ENCODE measurements at places on chromosomes 12 and 14.
A peak's percentile ranks its signal among the peaks of the same experiment; 100 is the strongest.

GRCh38 chr14:52834440-52834842 is 43.0 kb upstream of the GNPNAT1 start:
- DNase-seq, result no peak

GRCh38 chr12:4435537-4435936 is 10.1 kb downstream of the FGF6 start:
- no peak for DNase-seq

DNA sequence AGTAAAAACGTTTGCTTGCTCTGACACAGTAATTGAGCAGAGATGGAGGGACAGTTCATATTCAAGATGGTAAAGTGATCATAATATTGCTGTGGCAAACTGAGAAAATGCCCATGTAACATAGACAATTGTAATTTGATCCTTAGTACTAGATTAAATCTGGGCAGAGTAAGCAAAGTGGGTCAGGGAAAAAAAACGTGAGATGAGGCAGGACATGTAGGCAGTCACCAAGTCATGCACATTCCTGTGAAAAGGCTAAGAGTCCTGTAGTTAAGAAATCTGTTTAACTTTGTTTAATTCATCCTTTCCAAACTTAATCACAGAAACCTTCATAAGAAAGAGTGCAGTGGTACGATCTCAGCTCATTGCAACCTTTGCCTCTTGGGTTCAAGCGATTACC is 16.1 kb downstream of the BTBD7 start:
- DNase-seq, result no peak

DNA sequence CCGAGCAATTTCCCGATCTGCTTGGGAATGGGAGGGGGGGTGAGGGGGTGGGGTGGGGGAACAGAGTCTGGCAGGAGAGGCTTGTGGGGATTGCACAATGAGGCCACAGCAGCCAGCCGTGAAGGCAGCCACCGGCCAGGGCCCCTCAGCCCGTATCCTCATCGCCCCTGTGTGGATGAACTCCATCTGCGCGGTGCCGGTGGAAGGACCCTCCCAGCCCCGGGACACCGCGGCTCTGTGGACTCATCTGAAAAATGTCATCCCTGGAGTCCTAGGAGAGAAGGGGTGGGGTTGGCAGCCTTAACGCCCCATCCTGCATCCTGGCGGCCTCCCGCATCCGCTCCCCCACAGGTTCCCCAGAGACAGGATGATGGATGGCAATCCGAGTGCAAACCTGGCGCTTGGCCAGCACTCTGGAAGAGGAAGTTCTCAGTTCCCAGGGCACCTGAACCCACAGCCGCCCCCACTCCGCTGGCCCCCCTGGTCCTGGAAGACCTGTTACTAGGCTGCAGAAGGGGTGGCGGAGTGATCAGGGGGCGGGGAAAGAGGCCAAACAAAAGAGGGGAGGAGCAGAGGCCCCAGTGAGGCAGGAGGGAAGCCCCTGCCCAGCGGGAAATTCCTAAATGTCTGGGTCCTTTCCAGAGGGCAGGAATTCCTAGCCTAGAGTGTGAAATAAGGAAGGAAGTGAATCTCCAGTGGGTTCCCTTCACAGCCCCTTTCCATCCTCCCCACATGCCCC is 1.2 kb upstream of the TNFAIP2 start:
- DNase-seq, result peak; percentile 88

- peak; percentile 80 for DNase-seq
Observed at GRCh38 chr12:46473634-46474329, 101.2 kb upstream of the SLC38A2 start.

DNA sequence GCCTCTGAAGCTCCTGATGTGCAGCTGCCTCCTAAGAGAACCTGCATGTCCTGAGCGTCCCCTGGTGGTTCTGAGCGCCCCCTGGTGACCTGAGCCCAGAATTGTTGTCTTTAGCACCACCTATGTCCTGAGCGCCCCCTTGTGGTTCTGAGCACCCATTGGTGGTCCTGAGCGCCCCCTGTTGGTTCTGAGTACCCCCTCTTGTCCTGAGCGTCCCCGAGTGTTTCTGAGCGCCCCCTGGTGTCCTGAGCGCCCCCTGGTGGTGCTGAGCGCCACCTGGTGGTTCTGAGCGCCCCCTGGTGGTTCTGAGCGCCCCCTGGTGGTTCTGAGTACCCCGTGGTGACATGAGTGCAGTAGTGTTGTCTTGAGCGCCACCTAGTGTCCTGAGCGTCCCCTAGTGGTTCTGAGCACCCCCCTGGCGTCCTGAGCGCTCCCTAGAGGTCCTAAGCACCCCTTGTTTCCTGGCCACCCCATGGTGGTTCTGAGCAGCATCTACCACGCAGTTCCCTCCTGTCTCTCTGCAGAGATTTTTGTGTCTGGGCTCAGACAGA is 782.5 kb downstream of the TMEM121 start:
- no peak for DNase-seq

GRCh38 chr12:110012659-110013058 is 13.4 kb downstream of the ANKRD13A start:
- DNase-seq, result no peak

GRCh38 chr14:73422515-73422914 is 35.8 kb downstream of the NUMB start:
- no peak for DNase-seq

- no peak for DNase-seq
Observed at GRCh38 chr14:54428527-54428926, 12.6 kb downstream of the CNIH1 start.

DNA sequence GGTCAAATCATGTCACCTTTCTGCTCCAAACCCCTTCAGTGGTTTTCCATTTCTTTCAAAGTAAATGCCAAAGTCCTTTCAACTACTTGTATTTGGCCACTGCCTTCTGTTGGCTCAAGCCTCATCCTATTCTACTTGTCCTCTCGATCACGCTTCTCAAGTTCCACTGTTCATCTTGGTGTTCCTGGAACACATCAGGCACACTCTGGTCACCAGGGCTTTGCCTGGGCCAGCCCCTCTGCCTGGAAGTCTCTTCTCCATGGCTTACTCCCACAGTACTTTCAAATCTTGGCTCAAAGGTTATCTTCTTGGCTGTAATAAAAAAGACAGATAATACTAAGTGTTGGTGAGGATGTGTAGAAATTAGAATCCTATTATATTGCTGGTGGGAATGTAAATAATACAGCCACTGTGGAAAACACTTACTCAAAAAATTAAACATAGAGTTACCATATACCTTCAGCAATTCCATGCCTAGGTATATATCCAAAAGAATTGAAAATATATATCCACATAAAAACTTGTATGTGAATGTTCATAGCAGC is 17.3 kb upstream of the PPFIBP1 start:
- no peak for DNase-seq

GRCh38 chr12:107778383-107779025 is 4.0 kb downstream of the ASCL4 start:
- DNase-seq, result no peak

GRCh38 chr14:81523616-81524015 is 10.0 kb downstream of the SEL1L start:
- DNase-seq, result no peak

- DNase-seq, result peak; percentile 99
Observed at GRCh38 chr12:88958946-88959345, 378.7 kb upstream of the KITLG start.

- no peak for DNase-seq
Observed at GRCh38 chr12:117890137-117890536, 78.7 kb downstream of the KSR2 start.

DNA sequence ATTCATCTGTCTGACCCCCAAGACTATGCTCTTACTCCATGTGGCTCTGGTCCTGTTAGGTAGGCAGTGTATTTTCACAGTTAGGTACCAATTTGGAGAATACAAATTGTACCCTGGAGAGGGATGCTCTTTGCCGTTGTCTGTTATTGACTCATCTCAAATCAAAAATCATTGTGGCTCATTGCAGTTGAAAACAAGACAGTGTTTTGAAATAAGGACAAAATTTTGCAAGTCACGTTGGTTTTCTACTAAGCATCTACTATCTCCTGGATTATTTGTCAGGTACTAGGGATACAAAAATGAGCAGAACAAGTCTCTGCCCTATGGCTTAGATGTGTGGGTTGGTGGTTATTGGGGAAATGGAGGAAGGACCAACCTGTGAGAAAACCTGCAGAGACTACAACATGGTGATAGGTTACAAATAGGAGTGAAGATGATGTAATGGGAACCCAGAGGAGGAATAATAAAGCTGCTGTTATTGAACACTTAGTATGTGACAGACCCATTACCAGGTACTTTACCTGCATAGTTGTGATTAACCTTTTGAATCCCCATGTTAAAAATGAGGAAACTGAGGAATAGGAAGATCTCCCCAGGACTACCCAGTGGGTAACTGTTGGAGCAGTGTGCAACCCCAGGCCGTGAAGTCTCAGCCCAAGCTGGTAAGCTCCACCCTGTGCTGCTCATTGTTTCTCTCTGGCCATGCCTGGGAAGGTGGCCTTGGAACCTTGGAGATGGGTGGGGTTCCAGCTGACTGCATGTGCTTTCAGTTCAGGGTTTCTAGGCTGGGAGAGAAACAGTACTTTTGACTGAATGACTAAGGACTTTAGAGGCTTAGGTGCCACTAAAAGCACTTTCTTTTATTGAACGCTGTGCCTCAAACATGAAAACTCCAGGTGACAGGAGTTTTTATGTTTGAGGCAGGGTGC is 72.9 kb upstream of the SRSF5 start:
- DNase-seq, result no peak

- peak; percentile 65 for DNase-seq
Observed at GRCh38 chr12:81597928-81598604, 161.1 kb downstream of the PPFIA2 start.

- no peak for DNase-seq
Observed at GRCh38 chr14:24297190-24297964, 2.2 kb downstream of the DHRS1 start.

GRCh38 chr12:69908203-69908602 is 83.2 kb downstream of the MYRFL start:
- DNase-seq, result no peak

GRCh38 chr12:105223884-105224283 is 12.1 kb downstream of the APPL2 start:
- no peak for DNase-seq

DNA sequence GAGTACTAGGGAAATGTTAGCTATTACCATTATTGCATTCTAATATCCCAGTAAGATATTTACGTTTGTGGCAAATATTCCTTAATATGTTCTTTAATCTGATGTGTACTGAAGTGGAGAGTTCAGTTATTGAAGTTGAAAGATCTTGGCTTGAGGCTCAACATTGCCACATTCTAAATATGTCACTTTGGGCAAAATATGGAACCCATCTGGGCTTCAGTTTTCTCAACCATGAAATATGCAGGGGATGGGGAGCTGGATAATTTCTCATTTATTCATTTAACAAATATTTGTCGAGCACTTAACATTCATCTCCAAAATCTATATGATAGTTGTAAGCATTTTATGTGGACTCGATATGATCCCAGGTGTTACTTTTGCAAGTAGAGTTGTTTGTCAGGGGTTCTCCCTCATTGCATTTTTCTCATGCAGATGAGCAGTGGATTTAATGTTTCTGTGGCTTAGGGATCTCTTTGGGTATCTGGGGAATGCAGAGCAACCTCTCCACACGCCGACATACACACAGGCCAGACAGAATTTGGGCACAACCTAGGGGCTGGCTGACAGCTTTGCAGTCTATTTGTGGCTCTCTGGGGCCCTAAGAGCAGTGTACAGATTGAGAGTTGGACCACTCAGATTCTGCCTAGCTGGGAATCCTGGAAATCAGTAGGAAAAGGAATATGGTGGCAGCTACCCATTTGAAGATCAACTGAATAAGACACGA is 26.6 kb upstream of the APPL2 start:
- DNase-seq, result no peak

- no peak for DNase-seq
Observed at GRCh38 chr14:104393199-104393897, 186.2 kb upstream of the C14orf180 start.

Data from NCI-H1436 treated with DMSO at 0.1 percent for 48 hours (cell line).